Neural progenitor cell (in vitro differentiated cells): ENCODE measurements at places on chromosomes 13 and 19.

DNA sequence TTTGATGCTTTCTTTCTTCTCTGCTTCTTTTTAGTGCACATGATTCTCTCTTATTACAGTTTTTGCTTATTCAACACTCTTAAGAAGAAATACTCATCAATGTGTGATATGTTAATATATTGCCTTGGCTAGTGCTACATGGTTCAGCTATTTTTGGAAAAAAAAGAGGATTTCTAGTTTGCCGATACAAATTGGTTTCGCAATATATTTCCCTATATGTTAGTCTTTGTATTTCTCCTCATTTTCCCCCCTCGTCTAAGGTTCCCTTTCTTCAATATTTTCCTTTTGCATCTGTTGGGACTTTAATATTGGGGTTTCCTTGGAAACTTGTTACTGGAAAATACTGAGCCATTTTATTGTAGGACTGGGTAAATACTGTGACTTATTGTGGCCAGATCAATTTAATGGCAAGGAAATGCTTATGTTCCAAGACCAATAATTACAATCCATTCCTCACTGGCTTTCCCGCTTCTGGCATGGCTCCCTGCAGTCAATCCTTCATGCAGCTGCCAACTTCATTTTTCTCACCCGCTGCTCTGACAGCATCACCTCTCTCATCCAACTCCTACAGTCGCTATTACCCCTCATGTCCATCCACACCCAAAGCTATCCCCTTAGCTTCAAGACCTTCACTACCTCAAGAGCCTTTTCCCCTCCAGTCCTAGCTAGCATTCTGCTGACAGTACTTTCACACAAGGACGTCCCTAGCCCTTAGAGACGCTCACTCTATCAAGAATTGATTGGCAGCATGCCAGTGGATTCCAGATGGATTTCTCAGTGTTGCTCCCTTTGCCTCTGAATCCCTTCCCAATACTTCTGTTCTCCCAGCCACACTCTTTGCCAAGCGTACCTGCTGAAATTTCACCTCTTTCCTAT, 280.1 kb upstream of the TMTC4 start:
- H3K36me3 ChIP-seq = no peaks in the 10 kb centered on the region
- H3K27ac ChIP-seq = no peak overlapping the region
- H3K4me3 ChIP-seq = no peak overlapping the region
- no peaks in the 10 kb centered on the region for H3K27me3 ChIP-seq
- no peaks in the 10 kb centered on the region for H3K4me1 ChIP-seq
- no peak for DNase-seq

DNA sequence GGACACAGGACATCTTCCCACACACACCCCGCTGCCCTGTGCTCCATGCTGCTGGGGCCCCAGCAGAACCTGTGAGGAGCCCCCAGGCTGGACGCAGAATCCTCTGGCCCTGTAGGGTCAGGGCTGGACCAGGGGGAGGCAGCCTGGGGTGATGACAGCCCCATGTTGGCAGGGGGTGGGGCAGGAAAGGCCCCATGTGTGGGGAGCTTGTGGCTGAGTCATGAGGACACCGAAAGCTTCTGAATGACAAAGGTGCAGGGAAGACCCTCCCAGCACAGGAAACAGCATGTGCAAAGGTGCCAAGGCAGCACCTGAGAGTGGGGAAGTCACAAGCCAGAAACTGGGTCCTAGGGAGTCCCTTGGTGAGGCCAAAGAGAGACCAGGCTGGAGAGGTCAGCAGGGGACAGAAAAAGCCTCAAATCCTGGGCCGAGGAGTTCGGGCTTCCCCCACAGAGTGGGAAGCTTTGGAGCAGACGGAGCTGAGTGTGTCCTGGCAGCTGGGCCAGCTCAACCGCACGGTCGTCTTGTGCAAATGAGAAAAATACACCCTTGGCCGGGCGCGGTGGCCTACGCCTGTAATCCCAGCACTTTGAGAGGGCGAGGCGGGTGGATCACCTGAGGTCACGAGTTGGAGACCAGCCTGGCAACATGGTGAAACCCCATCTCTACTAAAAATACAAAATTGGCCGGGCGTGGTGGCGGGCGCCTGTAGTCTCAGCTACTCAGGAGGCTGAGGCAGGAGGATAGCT, 17.5 kb downstream of the ATP8B3 start:
- H3K27ac ChIP-seq = no peak overlapping the region
- H3K27me3 ChIP-seq = peaks cover 36% of the 10 kb centered on the region
- no peak for DNase-seq
- no peaks in the 10 kb centered on the region for H3K4me1 ChIP-seq
- no peaks in the 10 kb centered on the region for H3K36me3 ChIP-seq

DNA sequence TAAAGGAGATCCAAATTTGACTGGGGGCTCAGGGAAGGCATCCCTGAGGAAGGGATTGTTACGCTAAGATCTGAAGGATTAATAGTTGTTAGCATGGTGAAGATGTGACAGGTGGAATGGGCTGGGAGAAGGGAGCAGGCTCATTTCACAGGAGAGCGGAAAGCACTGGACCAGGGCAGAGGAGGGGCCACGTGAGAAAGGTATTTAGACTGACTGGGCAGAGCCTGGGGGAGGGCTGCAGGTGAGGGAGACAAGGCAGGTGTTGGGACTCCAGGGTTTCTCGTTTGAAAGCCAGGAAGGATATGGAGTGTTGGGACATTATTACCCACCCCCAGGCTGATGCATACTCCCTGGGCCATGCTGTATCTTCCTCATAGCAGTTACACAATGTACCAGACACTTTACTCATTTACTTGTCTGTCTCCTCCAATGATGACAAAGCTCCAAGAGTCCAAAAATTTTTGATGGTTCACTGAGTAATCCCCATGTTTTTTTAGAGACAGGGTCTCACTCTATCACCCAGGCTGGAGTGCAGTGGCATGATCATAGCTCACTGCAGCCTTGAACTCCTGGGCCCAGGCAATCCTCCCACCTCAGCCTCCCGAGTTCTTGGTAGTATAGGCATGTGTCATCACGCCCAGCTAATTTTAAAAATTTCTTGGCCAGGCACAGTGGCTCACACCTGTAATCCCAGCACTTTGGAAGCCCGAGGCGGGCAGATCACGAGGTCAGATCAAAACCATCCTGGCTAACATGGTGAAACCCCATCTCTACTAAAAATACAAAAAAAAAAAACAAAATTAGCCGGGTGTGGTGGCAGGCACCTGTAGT, 2.3 kb downstream of the TRAPPC6A start:
- H3K4me1 ChIP-seq = peaks cover 10% of the 10 kb centered on the region
- H3K36me3 ChIP-seq = no peaks in the 10 kb centered on the region
- no peak overlapping the region for H3K27ac ChIP-seq
- H3K27me3 ChIP-seq = peaks cover 14% of the 10 kb centered on the region
- no peak for DNase-seq
- no peak overlapping the region for H3K4me3 ChIP-seq

DNA sequence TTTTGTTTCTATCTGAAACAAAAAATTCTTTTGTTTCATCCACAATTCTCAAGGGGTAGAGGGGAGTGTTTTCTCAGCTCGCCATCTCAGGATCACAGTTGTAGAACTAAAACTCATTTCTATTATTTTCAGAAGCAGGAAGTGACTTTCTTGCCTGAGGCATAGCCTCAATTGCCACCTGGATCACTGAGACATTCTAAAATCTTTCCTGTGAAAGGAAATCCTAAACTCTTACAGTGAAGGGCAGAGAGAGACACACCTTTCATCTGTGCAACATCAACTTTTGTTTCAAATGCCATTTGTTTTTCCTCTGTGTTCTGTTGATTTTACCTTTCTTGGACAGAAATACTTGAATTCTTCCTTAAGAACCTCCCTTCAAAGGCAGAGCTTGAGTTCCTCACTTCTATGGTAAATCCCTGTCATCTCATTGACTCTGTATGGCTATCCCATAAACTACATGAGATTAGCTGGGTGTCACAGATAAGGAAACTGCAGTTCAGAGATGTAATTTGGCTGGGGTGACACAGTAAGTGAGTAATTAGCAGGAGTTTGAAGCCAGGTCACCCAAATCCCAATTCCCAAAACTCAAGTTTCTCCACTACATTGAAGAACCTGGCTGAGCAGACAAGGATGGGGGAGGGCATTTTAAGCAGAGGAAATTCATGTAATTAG, 224.4 kb upstream of the HTR2A start:
- no peak for DNase-seq
- no peaks in the 10 kb centered on the region for H3K4me1 ChIP-seq
- H3K4me3 ChIP-seq = no peak overlapping the region
- H3K27me3 ChIP-seq = no peaks in the 10 kb centered on the region
- no peaks in the 10 kb centered on the region for H3K36me3 ChIP-seq

GRCh38 chr13:35346494-35346893, 130.0 kb downstream of the MAB21L1 start:
- peaks cover 11% of the 10 kb centered on the region for H3K4me1 ChIP-seq
- no peak overlapping the region for H3K27ac ChIP-seq
- DNase-seq = no peak
- no peak overlapping the region for H3K4me3 ChIP-seq
- H3K36me3 ChIP-seq = no peaks in the 10 kb centered on the region

DNA sequence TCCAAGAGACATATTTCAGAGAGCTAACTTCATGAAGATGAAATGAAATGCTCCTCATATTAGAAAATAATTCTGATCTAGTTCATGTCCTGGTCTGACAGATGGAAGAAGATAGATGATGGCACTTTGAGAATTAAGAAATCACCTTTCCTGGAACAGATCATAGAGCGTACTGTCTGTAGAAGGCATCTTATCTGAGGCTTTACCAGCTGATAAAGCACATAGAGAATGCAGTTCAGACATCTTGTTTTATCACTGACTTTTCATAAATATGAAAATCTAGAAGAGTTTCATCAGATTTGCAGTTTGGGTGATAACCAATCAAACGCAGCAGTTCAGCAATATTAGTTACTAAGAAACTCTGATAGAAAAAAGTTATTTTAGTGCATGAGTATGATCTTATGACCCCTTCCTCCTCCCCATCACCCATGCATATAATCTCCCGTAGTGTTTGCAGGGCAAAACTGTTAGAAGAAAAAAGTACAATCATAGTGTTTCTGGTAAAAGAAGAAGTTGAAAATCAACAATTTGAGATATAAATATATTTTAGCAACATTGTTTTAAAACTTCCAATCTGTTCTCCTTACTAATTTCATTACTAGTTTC, 585.2 kb downstream of the PCDH9 start:
- no peaks in the 10 kb centered on the region for H3K4me1 ChIP-seq
- DNase-seq = no peak
- no peak overlapping the region for H3K27ac ChIP-seq

DNA sequence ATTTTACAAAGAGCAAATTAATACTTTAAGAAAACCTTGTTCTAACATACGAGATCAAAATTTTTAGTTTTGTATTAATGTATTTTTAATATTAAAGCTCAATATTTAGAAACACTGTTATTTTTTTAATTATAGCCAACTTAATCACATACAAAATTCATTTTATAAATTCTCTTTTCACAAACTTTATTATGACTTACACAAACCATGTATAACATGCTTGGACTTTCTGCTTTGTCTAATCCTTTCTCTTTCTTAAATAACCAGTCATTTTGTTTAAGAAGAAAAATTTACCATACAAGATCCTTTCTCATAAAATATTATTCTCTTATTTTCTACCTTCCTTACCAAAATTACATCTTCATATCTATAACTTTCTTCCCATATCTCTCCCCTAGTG, 62.2 kb downstream of the CYSLTR2 start:
- H3K36me3 ChIP-seq = peaks cover 4% of the 10 kb centered on the region
- no peaks in the 10 kb centered on the region for H3K4me1 ChIP-seq
- DNase-seq = peak; percentile 26
- H3K27me3 ChIP-seq = no peaks in the 10 kb centered on the region
- no peak overlapping the region for H3K4me3 ChIP-seq

- H3K36me3 ChIP-seq = no peaks in the 10 kb centered on the region
- DNase-seq = no peak
- peak overlapping the region; percentile 97 for H3K4me3 ChIP-seq
- no peaks in the 10 kb centered on the region for H3K27me3 ChIP-seq
Measured at GRCh38 chr19:37217480-37217774, 587 bp upstream of the ZNF383 start.
